Skeletal muscle cell (primary cell): ENCODE measurements at places on chromosomes 4 and X.

DNA sequence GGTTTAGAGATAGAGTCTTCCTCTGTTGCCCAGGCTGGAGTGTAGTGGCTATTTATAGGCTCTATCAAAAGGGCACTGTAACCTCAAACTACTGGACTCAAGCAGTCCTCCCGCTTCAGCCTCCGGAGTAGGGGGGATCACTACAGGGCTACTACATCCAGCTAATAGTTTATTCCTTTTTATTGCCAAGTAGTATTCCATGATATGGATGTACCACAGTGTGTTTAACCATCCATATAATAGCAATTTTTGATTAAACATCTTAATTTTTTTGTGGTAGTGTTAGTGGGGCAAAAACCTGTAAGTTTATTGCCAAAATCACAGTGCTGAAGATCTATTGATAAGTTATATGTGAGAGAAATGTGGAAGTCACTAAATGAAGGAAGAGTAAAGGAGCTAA lies 2.6 kb upstream of the NDUFC1 start:
- no peak for DNase-seq

DNA sequence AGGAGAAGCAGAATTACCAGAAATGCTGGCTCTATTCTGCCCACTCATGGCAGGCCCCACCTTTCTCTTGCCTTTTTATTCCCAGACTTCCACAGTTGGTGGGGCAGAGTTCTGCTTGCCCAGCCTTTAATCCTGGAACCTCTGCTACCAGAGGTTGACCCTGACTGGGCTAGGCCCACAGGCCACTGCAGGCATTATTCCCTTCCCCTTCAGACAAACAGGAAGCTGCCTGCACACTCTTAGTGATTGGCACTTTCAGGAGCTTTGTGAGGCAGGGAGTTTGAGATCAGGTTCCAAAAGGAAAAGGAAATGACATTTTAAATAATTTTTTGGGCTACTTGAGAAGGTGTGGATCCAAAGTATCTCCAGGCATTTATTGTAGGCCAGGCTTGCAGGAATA lies 18.8 kb downstream of the MSN start:
- DNase-seq: no peak

- no peak for DNase-seq
Observed at GRCh38 chr4:71538528-71538927, 199.7 kb downstream of the SLC4A4 start.

- DNase-seq: no peak
Observed at GRCh38 chr4:172813359-172813923, 355.2 kb upstream of the GALNT7 start.

GRCh38 chrX:109475174-109475891 lies 6.6 kb downstream of the GUCY2F start:
- no peak for DNase-seq

DNA sequence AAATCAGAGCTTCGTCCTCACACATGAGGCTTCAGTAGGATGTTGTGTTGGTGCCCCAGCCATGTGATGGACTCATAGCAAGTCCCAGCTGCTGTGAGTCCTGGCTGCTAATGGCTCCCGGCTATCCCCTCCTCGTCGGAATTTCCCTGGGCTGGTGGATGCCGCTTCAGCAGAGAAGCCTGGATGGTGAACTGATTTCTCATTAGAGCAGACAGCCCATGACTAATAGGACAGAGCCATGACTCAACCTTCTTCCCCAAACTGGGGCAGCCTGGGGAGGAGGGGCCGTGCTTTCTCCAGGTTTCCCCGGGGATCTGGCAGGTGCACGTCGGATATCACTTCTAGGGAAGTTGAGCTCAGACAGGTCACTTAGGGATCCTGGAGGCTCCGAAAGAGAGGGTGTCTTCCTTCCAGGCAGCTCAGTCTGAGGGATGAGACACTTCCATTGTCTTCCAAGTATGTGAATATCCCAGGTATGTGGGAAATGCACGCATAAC lies 112.7 kb downstream of the ASMT start:
- no peak for DNase-seq

GRCh38 chr4:72744103-72744725 lies 175.2 kb upstream of the ADAMTS3 start:
- no peak for DNase-seq

DNA sequence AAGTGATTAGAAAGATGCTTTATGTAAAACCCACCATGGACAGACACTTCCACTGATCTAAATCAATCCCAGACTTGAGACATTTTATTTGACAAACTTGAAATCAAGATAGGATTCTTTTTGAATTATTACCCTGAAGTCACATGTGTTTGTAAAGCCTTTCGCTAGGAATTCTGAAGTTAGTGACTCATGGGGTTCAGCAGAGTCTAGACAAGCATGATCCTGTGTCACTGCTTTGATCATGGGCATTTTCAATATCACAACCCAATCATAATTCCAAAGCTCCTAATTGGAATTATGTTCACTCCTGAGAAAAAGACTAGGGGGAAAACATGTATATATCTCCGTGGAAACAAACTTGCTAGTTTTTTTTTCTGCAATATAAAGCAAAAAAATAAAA lies 67.5 kb upstream of the BMP3 start:
- no peak for DNase-seq

- no peak for DNase-seq
Observed at GRCh38 chrX:1386338-1387127, 5.4 kb downstream of the SLC25A6 start.

DNA sequence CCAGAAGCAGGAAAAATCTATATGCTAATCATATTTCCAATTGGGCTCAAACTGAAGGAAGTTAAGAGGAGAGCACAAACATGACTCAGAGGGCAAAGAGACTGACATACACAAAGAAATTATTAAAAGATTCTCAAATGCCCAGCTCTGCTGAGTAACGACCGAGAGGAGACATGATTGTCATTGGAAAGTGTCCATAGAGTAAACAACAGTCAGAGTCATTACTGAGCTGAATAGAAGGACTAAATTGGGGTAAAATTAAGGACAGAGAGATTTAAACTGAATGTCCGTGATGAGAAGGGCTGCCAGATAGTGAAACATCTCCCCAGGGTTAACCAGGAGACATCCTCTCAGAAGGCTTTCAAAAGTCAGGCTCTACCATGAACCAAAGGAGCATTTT lies 111.2 kb upstream of the GALNT7 start:
- DNase-seq: no peak

GRCh38 chr4:151114338-151114737 lies 14.9 kb downstream of the RPS3A start:
- no peak for DNase-seq

GRCh38 chr4:73520821-73521220 lies 39.3 kb downstream of the AFM start:
- DNase-seq: peak; percentile 89

GRCh38 chrX:138128027-138128671 lies 562.2 kb downstream of the ZIC3 start:
- no peak for DNase-seq

DNA sequence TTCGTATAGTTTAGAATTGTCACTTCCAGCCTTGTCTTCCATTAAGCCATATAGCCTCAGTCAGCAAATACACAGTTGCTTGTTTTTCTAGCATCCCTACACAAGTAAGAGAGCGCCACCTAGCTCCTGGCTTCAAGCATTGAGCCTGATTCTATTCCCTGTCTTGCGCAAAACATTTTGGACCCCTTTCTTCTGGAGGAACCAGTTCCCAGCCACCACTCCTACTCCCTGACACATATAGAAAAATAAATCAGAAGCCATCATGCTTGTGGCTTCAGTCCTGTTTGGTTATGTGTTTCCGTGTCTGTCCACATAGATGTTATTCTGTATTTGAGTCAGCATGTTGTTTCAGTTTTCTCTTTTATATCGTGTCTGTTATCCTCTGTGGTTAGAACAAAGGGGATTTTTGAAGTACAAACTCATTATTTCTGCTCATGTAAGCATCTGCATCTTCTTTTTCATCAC lies 59.9 kb downstream of the GK start:
- DNase-seq: peak; percentile 25

- no peak for DNase-seq
Observed at GRCh38 chrX:42189576-42189975, 266.2 kb upstream of the CASK start.

DNA sequence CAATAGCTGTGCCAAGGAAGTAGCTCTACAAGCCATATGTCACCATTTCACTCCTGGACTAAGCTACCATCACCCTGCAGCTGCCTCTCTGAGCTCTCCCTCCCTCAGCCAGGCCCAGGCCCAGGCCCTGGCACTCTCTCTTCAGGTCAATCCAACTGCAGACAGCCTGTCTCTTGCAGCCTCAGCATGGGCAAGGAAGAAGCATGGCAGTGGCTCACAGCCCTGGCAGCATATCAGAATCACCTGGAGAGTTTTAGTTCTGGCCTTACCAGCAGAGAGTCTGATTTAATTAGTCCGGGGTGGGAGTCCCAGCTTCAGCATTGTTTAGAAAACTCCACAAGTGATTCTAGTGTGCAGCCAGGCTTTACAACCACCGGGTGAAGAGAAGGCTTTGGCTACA lies 31.5 kb downstream of the NALF2 start:
- DNase-seq: no peak

GRCh38 chrX:670645-671044 lies 40.1 kb downstream of the SHOX start:
- DNase-seq: no peak

DNA sequence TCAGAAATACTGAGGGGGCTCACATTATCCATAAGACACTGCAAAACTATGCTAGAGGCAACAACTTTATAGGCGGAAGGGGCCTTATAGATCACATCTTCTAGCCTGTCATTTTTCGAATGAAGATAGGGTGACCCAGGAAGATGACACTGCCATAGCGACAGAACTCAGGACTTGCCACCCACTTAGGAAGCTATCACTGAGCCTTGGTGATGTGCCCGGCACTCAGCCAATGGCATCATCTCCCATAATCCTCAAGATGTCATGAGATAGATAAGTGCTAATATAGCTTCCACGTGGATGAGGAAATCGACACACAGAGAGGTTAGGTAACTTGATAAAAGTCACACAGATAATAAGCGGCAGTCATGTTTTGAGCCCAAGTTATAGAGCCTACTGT lies 346.6 kb downstream of the DHX15 start:
- no peak for DNase-seq

- DNase-seq: no peak
Observed at GRCh38 chr4:88618782-88619485, 26.7 kb downstream of the HERC3 start.

DNA sequence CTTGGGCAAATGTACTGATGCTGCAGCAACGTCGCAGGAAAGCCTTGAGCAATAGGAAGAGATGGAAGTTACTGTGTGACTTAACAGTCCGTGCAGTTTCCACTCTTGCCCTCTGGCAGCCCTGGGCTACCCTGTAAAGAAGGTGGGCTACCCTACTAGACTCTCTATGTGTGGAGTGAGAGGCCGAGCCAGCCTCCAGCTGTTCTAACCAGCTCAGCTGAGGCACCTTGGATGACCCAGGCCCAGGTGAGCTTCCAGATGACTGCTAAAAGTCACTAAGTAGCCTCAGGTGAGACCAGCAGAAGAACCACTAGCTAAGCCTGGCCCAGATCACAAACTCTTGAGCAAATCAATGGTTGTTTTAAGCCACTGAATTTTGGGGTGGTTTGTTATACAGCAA lies 34.9 kb upstream of the PPP2R2C start:
- DNase-seq: no peak

DNA sequence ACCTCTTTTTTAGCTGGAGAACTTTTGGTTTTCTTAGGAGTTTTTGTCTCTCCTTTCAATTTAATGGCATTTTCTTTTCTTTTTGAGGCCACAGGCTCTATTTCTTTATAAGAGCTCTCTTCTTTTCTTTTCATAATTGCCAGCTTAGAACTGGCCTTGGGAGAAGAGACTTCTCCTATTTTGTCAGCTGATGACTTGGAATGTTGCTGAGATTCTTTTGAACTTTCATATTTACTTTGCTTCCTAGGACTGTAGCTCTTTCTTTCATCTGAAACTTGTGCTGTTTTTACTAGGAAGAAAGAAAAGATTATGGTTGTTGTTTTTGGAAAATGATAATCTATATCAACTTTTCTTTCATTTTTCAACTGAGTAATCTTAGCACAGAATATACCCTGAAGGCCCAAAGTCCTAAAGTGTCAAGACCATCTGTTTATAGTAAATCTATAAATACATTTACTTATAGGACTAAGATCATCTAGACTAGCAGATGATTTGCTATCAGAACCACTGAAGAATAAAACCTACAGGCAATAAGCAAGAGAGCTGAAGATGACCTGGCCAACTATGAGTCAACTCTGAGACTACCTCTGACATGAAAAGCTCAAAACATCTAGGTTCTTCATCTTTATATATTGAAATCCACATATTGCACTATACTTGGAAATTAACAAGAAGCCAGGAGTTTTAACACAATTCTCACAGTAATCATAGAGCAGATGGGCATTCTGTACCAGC lies 45.6 kb downstream of the RFC1 start:
- DNase-seq: no peak

- DNase-seq: no peak
Observed at GRCh38 chr4:113285501-113285900, 236.0 kb downstream of the ANK2 start.

DNA sequence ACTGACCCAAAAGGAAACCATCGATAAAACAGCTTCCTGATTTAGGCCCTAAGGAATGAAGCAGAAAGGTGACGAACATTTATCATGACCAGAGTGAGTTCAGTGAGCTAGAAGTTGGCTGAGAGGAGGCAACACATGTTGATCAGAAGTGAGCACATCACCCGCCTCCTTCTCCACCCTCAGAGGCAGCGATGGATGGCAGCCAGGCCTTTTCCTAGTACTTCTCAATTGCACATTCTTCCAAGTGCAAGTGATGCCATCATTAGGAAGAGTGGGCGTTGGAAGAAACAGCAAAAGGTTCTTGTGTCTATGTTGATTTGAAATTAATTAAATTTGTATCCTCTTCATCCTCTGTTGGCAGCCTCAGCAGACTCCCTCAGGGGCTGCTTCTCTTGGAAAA lies 51.7 kb downstream of the TMEM154 start:
- peak; percentile 72 for DNase-seq

- DNase-seq: peak; percentile 78
Observed at GRCh38 chr4:4574792-4575191, 32.9 kb upstream of the STX18 start.

DNA sequence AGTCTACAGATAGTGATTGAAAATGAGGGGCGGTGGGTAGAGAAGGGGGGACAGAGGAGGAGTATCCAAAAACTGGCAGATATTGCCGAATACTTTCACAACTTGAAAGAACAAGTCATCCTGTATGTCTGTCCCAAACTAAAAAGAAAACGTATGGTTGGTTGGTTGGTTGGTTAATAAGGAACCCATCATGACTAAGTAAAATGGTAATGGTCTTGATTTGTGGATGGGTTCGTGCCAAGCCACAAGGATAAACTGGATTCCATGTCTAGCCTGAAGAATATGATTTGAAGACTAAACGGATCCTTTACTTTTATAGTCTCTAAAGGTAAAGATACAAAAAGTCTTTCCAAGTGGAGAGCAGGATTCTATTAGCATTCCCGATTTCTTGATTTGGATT lies 208.4 kb downstream of the DCLK2 start:
- no peak for DNase-seq

GRCh38 chrX:105117621-105118020 lies 102.9 kb downstream of the TEX13A start:
- DNase-seq: no peak
